ENCODE measurements at places on chromosomes 3 and 15.
A peak's percentile ranks its signal among the peaks of the same experiment; 100 is the strongest.

- no peak for DNase-seq
Observed at GRCh38 chr15:35626571-35627318, 80.8 kb upstream of the DPH6 start.

DNA sequence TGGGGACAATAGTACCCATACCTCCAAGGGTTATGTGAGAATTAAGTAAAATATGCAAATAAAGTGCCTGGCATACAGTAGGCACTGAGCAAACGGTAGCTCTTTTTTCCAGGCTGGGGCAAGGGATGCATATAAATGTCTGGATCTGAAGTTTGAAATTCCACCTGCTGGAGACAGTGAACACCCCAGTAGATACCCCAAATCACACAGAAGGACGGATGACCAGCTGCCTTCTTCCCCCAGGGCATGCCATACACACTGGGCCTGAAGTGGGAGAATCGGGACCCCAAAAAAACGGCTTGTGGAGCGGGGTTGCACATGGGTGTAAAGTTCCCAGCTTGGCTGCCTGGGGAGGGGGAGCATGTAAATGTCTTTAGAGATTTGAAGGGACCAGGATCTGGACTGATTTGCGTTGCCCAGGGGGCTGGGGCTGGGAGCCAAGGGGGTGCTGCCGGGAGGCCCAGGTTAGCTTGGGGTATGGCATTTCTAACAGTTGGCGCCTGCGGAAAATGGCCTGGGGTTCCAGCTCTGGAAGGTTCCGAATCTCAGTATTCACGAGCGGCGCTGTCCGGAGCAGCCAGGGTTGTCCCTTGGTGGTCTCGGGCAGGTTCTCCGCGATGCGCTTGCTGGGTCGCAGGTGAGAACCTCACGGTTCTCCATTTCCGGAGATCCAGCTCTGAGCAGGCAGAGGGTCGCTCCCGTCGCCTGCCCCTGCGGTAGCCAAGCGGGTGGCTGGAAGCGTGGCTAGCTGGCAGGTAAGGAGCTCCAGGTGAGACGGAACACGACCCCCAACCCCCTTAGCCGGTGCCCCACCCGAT is 42.6 kb upstream of the POLG start:
- DNase-seq, result no peak

DNA sequence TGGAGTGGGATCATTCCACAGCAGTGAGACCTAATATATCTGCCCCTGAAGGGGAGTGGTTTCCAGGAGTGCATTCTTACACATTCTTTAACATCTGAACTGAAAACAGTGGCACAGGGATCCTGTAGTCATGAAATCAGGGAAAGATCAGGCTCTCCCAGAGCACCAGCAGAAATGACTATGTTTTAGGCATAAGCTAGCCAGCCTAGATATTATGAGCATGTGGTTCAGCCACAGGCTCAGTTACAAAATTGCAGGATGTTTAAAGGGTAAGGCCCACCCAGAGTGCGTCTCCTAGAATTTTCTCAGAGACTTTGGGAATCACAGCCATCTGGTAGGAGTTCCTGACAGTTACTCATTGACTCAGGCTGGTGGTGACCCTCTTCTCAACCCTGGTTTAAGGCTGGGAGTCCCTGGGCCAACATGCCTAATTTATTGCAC is 20.9 kb downstream of the FSTL1 start:
- no peak for DNase-seq

DNA sequence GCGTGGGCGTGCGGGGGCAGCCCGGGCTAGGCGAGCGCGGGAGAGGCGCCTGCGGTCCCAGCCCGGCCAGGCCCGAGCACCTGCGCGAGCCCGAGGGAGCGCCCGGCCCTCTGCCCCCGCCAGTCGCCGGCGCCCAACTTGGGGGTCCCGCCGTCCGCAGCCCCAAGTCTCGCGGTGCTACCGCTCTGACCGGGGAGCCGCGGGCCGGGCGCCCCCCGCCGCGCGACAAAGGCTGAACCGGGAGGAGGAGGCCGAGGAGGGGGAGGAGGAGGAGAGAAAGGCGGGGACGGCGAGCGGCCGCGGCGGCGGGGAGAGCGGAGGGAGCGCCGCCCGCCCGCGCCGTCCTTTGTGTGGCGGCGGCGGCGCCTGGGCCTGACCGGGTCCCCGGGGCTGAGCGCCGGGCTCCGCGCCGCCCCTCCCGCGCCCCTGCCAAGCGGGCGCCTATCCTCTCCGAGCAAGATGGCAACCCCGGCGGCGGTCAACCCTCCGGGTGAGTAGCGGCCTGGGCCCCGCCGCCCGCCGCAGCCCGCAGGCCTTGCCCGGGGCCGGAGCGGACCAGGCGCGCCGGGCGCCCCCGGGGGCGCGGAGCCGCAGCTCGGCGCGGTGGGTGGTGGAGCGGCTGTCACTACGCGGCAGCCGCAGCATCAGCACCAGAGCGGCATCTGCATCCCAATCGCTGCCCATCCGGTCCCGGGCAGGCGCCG is at the start of gene ARNT2:
Gene ARNT2, plus strand, starts transcription at position 326 of the 704 bp plus-strand sequence. Its CDS starts 134 bp downstream, at position 460.
- DNase-seq, result no peak

- DNase-seq, result no peak
Observed at GRCh38 chr3:177831361-177831760, 634.1 kb upstream of the TBL1XR1 start.

DNA sequence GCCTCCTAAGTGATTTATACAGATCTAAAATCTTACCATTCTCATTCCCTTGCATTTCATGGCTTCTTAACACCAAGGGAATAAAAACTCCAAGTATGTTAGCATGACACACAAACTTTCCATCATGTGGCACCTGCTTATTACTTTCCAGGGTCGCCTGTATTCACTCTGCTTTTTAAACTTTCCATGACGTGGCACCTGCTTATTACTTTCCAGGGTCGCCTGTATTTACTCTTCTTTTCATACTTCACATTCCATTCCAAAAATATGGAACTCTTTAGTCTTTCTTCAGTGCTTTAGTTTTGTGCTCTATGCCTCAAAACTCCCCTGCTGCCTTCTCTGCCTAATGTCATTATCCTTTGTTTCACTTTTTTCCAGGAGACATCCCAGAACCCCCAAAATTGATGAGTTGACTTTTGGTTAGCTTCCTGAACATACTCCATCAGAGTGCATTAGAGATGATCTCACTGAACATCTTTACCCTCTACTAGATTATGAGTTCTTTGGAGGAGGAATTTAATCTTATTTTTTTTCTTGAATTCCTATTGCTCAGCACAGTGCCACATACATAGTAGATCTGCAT is 47.0 kb downstream of the CALML4 start:
- DNase-seq, result no peak

GRCh38 chr3:138418601-138419206 is 15.7 kb upstream of the ESYT3 start:
- DNase-seq, result no peak

DNA sequence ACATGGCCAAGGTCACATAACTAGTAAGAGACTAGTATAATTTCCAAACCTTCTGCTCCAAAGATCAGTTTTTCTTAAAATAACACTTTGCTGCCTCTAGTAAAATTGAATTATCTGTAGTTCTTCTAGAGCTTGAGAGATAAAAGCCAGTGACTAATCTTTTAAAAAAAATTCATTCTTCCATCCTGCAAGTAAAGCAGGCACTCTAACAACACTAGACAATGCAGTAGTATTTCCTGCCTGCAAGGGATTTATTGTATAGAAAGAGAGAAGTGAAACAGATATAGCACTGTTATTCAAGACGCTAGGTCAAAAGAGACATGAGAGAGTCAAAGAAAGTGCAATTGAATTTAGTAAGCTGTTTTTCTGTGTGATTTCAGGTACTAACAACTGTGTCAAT is 159.5 kb upstream of the TBC1D5 start:
- DNase-seq, result no peak

DNA sequence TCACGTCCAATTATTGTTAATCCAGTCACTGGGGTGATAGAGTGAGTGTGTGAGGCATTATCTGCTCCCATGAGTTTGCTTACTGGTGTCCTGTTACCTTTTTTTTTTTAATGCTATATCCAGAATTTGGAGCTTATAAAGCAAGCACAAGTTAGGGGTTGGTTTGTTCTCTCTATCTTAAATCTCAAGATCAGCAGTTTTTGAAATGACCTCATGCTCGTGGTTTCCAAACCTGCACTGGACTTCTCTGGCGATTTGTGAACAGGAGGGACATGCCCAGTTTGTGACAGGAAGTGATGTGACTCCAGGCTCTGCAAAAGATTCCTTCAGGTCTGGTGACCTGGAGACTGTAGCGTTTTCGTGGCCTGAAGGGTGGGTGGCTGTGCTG is 25.6 kb downstream of the XYLB start:
- DNase-seq, result no peak

GRCh38 chr3:102142379-102143060 is 292.3 kb upstream of the ZPLD1 start:
- DNase-seq, result no peak

- no peak for DNase-seq
Observed at GRCh38 chr3:112671930-112672715, 31.2 kb upstream of the CCDC80 start.

GRCh38 chr3:105957722-105958121 is 88.9 kb upstream of the CBLB start:
- no peak for DNase-seq

DNA sequence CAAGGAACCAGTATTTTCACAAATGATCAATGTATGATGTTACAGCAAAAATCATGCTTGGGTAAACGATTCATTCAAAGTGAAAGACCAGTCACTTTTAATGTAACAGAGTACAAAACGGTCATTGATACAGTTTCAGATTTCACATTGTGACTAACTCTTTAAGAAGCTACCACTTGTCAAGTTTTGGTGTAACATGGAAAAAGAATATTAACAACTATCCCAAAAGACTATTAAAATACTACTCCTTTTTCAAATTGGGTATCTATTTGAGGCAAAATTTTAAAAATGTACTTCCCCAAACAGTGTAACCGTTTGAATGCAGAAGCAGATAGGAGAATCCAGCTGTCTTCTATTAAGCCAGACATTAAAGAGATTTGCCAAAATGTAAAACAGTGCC is 31.7 kb downstream of the AKAP13 start:
- no peak for DNase-seq

- no peak for DNase-seq
Observed at GRCh38 chr3:160413613-160414248, 14.3 kb downstream of the SMC4 start.

DNA sequence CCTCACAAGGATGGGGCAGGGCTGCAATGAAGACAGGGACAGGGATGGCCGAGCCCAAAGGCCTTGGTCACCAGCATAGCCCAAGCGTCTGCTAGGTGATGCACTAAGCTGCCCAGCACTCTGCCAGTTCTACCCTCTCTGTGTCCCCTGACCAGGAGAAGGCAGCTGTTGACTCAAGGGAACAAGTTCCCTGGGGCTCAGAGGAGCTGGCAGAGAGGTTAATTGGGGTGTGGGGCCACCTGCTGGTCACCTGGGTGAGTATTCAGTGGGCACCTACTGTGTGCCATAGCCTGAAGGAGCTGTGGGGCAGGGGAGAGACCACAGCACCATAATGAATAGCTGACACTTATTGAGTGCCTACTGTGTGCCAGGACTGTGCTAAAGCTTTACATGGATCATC is 22.0 kb upstream of the DOCK3 start:
- peak; percentile 25 for DNase-seq
